Peyer's patch (tissue), 4 donors: ENCODE measurements at places on chromosomes 6 and 20. TPM values are rescaled to one million over a fixed set of nuclear protein-coding genes. Genes with fewer than 3 reads are reported as not detected.

Gene GMNN
- total RNA-seq: 18.5 TPM

DNA sequence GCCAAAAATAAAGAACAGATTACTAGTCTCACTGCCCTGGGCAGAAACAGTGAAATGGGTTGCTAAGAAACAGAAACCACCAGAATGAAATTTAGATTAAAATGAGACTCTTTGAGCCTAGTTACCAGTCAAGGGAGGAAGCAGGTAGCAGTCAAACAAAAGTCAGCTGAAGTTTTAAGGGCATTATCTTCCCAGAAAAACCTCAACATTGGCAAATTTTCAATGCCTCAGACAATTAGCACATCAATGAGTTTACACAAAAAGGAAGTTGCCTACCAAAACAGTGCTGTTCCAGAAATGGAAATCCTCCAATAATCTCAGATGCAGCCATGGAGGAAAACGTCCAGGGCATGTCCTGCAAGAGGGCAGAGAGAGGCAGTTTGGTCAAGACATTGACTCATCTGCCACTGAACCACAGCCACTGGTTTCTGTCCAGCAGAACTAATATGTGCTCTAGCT is 399.7 kb upstream of the ADGRB3 start:
- no peaks in the 10 kb centered on the region for H3K36me3 ChIP-seq
- no peaks in the 10 kb centered on the region for H3K27me3 ChIP-seq
- H3K4me3 ChIP-seq: no peak overlapping the region
- no peak overlapping the region for H3K27ac ChIP-seq
- no peak for DNase-seq

GRCh38 chr6:145235207-145235606 is 500.1 kb downstream of the EPM2A start:
- no peaks in the 10 kb centered on the region for H3K4me1 ChIP-seq
- H3K36me3 ChIP-seq: no peaks in the 10 kb centered on the region
- H3K4me3 ChIP-seq: no peak overlapping the region
- H3K27me3 ChIP-seq: no peaks in the 10 kb centered on the region
- no peak for DNase-seq

- DNase-seq: no peak
- peak overlapping the region; percentile 81 for H3K4me3 ChIP-seq
- no peaks in the 10 kb centered on the region for H3K36me3 ChIP-seq
- H3K4me1 ChIP-seq: peaks cover 12% of the 10 kb centered on the region
- peak overlapping the region; percentile 80 for H3K27ac ChIP-seq
Observed at GRCh38 chr6:8434727-8435092, 635 bp downstream of the SLC35B3 start.

DNA sequence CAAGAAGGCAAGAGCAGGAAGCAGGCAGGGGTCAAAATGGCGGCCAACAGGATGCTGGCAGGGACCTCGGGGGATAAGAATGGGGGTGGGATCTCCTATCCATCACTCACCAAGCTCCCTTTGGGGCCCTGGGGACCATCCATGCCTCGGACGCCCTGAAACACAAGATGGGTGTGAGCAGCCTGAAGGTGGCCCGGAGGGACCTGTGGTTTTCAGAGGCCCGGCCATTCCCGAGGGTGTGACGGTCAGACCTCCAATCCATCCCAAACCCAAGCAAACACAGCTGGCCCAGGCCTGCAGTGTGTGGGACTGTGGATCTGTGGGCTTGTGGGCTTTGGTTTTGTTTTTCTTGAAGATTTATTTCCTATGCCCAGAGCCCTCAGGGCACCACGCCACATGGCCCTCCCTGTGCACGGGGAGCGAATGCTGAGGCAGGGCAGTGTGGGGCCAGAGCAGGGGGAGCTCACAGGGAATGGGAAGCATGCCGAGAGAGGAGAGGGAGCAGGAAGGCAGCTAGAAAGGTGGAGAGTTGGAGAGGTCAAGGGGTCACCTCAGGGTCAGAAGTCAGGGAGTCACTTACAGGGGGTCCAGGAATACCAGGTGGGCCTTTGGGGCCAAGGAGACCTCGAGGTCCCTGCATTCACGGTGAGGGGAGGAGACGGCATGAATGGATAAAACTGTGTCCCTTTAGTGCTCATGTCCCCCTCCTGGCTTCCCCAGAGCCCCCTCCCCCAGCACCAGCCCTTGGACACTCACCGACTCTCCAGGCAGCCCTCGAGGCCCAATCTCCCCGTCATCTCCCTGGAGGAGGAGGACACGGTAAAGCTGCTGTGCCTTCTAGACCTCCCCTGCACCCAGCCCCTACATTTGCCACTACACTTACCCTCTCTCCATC is 14.5 kb downstream of the COL11A2 start:
- DNase-seq: no peak
- H3K4me1 ChIP-seq: no peaks in the 10 kb centered on the region
- no peak overlapping the region for H3K27ac ChIP-seq
- no peaks in the 10 kb centered on the region for H3K36me3 ChIP-seq
- H3K27me3 ChIP-seq: no peaks in the 10 kb centered on the region
